ENCODE measurements at places on chromosomes 11 and 22.

DNA sequence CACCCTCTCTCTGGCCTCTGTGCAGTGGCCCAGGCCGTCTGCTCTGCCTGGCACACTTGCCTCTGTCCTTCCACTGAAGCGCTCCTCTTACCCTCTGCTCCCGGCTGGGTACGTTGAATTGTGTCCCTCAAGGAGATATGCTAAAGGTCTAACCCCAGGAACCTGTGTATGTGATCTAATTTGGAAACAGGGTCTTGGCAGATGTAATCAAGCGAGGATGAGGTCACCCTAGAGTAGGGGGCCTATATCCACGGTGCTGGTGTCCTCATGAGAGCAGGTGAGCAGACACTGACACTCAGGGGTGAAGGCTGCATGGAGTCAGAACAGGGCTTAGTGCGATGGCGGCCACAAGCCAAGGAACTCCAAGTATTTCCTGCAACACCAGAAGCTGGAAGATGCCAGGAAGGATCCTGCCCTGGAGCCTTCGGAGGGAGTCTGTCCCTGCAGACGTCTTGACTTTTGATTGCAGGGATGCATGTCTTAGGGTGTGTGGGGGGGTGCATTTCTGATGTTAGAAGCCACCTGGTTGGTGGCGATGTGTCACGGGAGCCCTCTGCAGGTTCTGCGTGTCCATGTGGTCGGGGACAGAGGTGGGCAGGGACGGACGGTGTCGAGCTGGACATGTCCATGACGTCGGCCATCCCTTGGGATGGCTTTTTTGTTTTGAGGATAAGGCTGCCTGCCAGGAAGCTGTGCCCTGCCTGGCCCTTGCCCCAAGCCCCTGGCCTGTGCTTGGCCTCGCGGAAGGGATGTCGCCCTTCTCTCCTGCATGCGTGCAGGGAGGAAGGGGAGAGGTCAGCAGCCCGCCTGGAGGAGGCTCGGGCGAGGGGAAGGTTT lies 68.6 kb downstream of the LRP5 start:
- DNase-seq: no peak

DNA sequence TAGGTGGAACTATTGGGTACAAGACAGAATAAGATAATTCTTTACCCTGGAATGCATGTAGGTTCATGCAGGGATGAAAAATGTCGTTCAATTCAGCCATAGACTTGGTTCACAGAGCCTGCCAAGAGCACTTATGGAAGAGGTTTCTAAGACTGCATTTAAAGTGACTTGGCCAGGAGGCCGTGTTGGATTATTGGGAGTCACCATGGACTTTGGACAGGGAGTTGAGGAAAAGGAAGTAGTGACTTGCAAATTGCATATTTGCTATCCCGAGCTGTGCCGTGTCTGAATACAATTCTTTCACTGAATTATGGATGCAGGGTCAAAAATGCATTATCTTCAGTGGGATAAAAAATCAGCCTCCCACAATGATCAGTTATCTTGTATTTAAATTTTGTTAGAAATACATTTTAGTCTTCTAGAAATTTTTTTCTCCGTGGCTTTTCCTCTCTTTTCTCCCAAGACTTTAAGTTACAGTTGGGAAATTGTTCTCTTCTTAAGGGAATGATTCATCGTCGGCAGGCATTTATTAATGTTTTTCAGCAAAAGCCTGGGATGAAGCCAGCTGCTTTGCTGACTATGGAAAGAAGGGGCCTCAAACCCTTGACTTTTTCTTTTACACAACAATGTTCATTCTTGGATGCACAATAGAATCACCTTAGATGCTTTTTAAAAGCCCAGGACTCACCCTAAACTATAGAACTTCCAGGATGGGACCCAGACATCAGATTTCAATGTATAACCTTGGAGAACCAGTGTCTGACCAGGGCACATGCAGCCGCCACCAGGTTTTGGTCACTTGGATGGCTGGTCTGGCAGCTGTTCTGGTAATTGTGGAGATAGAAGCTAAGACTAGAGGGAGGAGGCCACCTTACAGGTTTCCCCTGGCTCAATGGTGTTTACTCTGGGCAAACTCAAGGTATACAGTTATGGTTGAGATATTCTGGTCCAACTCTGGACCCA lies 70.8 kb downstream of the FAT3 start:
- no peak for DNase-seq

GRCh38 chr22:47919001-47919441 lies 1156.6 kb downstream of the TBC1D22A start:
- no peak for DNase-seq

DNA sequence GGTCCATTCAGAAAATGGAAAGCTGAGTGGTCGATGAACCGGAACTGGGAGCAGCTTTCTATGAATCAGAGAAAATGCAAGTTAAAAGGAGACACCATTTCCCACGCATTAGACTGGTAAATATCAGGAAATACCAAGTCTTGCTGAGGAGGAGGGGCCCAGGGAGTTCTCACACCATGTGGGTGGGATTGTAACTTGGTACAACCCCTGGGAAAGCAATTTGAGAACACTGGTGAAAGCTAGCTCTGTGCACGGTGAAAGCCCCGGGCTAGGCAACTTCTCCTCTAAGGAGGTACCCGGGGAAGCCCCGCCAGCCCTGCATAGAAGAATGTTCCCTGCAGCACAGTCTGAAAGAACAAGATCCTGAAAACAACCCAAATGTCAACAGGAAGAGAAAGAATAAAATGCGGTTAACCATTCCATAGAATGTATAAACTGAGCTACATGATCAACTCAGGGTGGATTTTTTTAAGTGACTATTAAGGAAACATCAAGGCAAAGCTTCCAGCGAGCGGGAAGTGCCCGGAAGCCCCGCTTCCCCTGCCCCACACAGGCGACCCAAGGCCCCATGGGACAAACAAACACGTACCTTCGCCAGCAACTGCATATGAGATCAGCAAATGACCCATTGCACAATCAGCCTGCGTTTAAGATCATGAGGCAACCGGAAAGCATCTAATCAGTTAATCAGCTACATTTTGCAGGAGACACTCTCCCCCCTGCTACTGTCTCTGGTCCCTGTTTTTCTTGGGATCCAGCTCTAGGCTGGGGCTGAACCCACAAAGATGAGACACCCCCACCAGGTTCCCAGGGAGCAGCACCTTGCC lies 11.3 kb downstream of the SHANK2 start:
- DNase-seq: no peak

GRCh38 chr11:19828382-19829108 lies 115.9 kb downstream of the NAV2 start:
- no peak for DNase-seq

- DNase-seq: no peak
These were observed 81.7 kb downstream of the PHF21B start for GRCh38 chr22:44928136-44928463.

DNA sequence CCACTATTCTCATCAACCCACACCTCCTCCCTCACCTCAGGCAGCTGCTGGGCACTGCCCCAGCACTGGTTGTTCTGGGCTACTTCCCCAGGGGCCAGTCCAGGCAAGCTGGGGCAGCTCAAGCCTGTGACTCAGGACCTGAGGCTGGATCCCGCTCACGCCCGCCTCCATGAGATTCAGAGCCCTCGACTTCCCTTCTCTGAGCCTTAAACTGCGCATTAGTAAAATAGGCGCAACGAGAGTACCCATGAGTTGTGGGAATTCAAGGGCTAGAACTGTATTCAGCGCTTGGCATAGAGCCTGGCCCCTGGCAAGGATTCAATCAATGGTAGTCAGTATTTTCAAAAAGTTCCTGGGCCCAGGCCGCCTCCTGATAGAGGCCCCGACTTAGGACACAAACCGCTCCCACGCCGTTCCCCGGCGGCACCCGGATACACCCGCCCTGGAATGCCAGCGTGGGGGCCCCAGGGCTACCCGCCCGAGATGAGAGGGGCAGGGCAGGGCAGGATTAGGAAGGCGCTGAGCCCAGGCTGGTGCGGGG lies 723 bp upstream of the CD82 start:
- DNase-seq: peak; percentile 78

Data from hematopoietic multipotent progenitor cell treated with erythropoietin and hydrocortisone succinate and interleukin-3 and kit ligand, for 15 days (in vitro differentiated cells).